Activated naive CD8-positive, alpha-beta T cell treated with anti-CD3 and anti-CD28 coated beads, Interleukin-2, amount 50 U/mL, for 16 hours (primary cell): ENCODE measurements at places on chromosomes 2 and 18.

- DNase-seq, result no peak
These were observed 1.4 kb downstream of the CCL20 start for GRCh38 chr2:227815066-227815465.

DNA sequence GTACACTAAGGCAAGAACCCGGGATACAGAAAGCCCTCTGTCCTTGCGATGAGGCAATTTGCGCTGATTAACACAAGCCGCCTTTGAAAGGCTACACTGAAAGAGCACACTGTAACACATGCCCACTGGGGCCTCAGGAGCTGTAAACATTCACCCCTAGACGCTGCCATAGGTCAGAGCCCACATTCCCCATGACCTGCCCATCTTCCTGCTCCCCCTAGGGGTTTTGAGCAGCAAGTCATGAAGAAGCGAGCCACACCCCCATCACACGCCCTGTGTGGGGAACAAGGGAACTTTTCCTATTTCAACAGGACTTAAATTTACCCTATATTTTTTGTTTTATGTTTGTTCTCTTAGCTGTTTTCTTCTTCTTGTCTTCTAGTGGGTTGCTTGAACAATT, 47.8 kb upstream of the SLC4A10 start:
- no peak for DNase-seq

DNA sequence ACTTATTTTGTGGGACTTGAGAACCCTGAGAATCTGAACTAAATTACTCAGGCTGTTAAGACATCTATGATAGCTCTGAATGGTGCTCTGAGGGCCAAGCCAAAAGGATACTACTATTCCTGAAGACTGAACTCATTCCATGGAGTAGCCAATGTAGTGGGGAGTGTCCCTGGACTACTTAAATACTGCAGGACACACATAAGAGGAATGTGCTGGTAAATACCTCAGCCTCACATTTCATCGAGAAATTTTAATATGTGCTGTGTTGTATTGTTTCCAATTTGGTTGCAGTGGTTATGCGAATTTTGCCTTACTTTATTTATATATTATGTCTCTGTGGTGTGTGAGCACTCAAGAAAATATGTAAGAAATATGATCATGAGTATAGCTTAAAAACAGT, 264.4 kb upstream of the FIGN start:
- no peak for DNase-seq

DNA sequence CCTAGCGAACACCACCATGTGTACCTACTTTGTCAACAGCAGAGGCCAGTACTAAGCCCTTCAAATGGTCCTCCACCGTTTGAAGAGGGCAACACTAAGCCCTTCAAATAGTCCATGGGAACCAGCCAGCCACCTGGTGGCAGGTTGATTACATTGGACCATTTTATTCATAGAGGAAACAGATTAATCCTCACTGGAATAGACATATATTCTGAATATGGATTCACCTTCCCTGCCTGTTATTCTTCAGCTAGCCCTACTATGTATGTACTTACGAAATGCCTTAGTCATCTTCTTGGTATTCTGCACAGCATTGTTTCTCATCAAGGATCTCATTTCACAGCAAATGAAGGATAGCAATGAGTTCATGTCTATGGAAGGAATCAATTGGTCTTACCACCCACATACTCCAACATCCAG, 10.0 kb upstream of the ZNF396 start:
- no peak for DNase-seq

GRCh38 chr2:168239281-168239680, 8.1 kb downstream of the STK39 start:
- DNase-seq, result no peak

- no peak for DNase-seq
These were observed 24.9 kb downstream of the RPL31 start for GRCh38 chr2:101026923-101027469.

DNA sequence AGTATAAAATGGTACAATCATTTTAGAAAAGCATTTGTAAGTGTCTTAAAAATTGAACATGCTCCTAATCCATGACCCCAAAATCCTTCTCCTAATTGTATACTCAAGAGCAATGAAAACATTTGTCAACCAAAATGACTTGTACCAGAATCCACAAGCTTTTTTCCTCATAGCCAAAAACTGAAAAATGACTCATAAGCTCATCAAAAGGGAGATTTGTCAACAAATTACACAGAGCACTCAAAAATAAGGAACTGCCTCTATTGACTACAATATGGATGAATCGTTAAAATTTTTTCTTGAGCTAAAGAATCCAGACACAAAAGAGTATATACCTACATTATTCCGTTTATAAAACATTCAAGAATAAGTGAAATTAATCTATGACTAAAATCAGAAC, 544.8 kb downstream of the ARHGAP15 start:
- no peak for DNase-seq

GRCh38 chr18:65436430-65436829, 314.4 kb upstream of the CDH7 start:
- DNase-seq, result no peak

DNA sequence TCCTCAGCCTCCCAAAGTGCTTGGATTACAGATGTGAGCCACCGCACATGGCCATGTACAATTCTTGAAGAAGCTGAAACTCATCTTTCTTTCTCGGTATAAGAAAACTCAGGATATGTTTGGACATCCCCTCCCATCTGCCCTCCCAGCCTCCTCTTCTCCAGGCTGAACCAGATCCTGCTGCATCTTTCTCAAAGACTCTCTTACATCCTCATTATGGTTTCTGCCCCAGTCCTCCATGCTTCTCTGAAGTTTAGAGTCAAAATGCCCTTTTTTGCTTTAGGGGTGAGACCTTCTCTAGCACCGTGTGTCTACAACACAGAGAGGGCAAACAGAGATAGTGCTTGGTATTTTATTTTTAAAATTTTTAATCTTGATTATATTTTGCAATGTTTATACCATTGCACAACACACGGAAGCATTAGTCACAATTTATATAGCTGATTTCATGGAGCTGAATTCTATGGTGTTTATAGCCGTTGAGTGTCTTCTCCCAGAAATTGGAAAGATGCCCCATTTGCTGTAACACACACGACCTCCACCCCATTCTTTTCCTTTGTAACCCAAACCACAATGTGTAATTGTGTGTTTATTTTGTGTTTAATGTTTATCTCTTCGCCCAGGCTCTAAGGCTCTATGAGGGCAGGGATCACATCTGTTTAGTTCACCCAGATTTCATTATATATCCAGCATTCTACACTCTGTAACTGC, 206.0 kb upstream of the TNP1 start:
- no peak for DNase-seq

GRCh38 chr2:60794271-60794863, 38.3 kb downstream of the PAPOLG start:
- no peak for DNase-seq

GRCh38 chr2:17470855-17471641, 47.2 kb downstream of the RAD51AP2 start:
- no peak for DNase-seq

DNA sequence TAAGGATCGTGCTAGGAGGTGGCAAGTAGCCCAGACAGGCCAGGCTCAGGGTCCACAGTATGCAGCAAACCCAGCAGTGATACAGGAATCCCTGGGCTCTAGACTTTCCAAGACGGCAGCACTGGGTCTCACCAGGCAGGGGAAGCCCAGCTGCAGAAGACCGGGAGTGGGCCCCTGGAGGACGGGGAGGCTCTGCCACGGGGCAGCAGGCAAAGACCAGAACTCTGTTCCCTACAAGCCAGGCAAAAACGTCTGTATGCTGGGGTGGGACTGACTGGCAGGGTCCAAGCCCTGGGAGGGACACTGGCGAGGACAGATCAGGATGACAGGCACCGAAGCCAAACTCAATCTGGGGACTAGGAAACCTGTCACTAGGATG, 98.9 kb upstream of the SEC11C start:
- DNase-seq, result no peak

GRCh38 chr2:9842487-9843228, 616 bp upstream of the TAF1B start:
- no peak for DNase-seq

DNA sequence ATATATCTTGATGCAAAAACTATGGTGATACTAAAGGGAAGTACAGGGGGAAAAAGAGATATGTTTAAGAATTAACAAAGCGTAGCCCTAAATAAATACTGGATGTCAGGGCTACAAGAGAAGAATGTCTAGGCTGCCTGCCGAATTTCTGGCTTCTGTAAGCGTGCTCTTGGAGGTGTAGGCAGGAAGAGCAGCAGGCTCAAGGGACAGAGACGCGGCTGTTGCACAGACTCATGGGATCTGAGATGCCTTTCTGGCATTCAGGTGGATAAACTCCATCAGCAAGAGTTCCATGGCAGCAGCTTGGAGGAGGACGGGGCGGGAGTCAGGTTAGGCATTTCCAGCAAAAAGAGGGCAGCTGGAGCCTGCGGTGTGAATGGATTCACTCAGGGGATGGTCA, 123.2 kb upstream of the TWIST2 start:
- no peak for DNase-seq

DNA sequence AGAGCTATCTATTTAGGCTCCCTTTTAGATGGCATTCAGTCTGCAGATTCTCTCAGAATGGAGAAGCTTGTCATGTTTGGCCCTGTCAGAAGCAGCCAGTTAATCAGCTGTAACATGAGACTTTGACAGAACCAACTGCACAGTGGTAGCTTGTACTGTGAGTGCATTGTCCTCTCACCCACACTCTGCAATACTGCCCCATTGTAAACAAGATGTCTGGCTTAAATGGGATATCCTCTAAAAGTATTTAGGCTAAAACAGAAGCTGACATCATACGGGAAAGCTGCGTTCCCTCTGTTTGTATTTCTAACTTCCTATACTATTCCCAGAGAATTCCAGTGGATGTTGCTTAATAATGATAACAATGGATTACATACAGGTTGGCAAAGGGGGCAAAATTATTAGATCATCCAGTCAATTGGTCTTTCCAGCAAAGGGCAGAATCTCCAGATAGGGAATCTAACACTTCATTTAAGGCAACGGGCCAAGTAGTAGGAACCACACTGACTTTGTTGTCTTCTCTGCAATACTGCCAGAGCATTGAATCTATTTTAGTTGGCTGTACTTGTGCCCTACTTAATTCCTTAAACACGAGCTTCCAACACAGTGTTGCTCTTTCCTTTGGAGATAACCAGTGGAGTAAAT, 15.4 kb upstream of the STAT4 start:
- no peak for DNase-seq

GRCh38 chr18:48450685-48451084, 41.5 kb upstream of the ZBTB7C start:
- DNase-seq, result no peak

DNA sequence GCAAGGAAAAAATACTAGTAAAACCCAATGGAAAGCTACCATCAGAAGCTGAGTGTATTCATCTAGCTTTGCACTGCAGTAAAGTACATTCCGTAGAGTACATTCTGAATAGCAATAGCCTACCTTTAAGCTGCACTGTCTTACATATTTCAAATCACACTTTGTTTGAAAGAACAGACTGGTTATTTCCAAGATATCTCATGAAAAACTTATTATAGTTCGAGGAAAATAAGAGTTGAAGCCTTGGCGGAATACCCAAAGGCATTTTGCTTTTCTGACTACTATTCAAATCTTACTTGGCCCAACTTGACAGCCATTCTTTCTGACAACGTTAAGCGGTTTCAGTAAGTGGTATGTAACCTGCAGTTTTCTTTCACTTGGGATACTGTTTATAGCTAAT, 177.6 kb downstream of the NRXN1 start:
- DNase-seq, result no peak

- DNase-seq, result no peak
These were observed 588.9 kb upstream of the NRXN1 start for GRCh38 chr2:51620796-51621195.

- no peak for DNase-seq
These were observed 325.8 kb downstream of the DYSF start for GRCh38 chr2:71778936-71779773.

GRCh38 chr2:230901006-230901405, 24.0 kb downstream of the GPR55 start:
- no peak for DNase-seq

DNA sequence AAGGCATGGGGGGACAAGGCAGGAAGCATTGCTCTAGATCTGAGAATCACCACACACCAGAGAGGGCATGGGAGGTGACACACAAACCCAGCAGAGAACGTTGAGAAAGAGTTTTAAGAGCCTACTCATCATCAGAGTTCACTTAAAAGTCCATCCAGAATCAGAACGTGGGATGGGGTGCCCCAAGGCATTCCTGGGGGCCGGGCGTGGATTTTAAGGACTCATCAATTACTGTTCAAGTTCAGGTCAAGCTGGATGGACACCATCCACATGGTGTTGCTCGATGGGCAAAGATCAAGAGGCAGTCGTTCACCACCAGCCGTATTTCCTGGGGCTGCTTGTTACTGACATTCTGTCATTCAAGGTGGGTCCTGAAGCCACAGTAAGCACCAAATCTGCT, 34.9 kb downstream of the BCL11A start:
- DNase-seq, result no peak

GRCh38 chr2:6854416-6854815, 11.3 kb downstream of the CMPK2 start:
- no peak for DNase-seq

DNA sequence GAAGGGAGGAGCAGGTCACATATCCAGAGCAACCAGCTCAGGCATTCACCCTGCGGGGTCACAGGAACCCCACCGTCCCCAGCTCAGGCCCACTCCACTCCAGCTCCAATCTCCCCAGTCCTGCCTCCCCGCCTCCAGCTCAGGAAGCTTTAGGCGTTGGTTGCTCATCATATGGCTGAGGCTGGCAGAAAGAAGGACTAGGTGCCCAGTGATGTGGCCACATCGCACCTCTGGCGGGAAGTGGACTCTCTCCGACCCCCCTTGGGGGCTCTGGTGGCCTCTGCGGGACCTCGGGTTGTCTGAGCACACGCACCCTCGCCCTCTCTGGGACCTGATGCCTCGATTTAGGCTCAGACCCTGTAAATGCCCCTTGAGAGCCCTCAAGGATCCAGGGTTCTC, 187.7 kb downstream of the ZFP36L2 start:
- DNase-seq, result no peak

GRCh38 chr18:3524706-3525105, 74.7 kb downstream of the TGIF1 start:
- DNase-seq, result no peak

GRCh38 chr2:163669506-163669905, 66.3 kb downstream of the FIGN start:
- no peak for DNase-seq

DNA sequence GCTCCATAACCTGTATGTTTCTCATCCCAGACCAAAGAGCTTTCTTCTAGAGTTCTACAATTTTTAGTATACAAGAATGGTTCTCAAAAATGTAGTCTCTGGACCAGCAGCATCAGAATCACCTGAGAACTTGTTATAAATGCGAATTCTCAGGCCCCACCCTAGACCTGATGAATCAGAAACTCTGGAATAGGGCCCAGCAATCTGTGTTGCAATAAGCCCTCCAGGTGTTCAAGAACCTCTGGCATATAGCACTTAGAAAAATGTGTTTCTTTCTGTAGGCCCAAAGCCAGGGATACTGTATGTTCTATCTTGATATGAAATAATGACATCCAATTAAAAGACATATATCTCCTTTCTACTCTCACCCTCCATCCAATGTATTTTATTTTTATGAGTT, 10.4 kb downstream of the PAIP2B start:
- no peak for DNase-seq

GRCh38 chr2:45809205-45809604, 157.7 kb downstream of the PRKCE start:
- DNase-seq, result no peak

- DNase-seq, result no peak
These were observed 118.7 kb downstream of the CYP26B1 start for GRCh38 chr2:72028996-72029395.
